ENCODE measurements at places on chromosomes 2 and 18.
A peak's percentile ranks its signal among the peaks of the same experiment; 100 is the strongest.

GRCh38 chr2:113979191-113980128 lies 89.6 kb downstream of the ACTR3 start:
- H3K4me1 ChIP-seq = peaks cover 15% of the 10 kb centered on the region
- DNase-seq = peak; percentile 73
- H3K4me3 ChIP-seq = no peak overlapping the region
- no peak overlapping the region for H3K27ac ChIP-seq
- H3K36me3 ChIP-seq = peaks cover 31% of the 10 kb centered on the region

DNA sequence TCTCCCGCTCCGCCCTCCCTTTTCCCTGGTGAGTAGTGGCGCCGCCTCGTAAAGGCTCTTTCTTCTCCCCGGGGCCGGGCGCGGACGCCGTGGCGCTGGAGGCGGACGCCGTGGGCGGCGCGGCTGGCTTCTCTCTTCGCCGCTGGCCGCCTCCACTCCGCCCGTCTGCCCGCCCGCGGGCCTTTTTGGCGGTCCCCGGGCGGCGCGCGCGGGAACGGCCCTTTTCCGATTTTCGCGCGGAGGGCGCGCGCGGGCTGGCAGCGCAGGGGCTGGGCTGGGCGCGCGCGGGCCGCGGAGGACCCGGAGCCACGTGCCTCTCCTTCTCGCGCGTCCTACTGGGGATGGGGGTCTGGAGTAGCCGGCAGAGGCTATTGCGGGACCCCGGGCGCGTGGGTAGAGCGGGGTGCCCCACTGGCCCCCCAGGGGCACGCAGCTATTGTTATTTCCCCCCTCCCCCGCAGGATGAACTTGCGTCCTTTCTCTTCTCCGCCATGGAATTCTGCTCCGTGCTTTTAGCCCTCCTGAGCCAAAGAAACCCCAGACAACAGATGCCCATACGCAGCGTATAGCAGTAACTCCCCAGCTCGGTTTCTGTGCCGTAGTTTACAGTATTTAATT lies 472 bp downstream of the SLC20A1 start:
- H3K27me3 ChIP-seq = no peaks in the 10 kb centered on the region
- peak overlapping the region; percentile 87 for H3K27ac ChIP-seq
- DNase-seq = peak; percentile 66
- peak overlapping the region; percentile 99 for H3K4me3 ChIP-seq

- no peaks in the 10 kb centered on the region for H3K4me1 ChIP-seq
- no peak overlapping the region for H3K27ac ChIP-seq
Observed at GRCh38 chr2:188512456-188512855, 220.8 kb downstream of the GULP1 start.

GRCh38 chr2:138997856-138998517 lies 217.8 kb upstream of the NXPH2 start:
- H3K27ac ChIP-seq = no peak overlapping the region
- no peaks in the 10 kb centered on the region for H3K27me3 ChIP-seq
- no peak overlapping the region for H3K4me3 ChIP-seq
- H3K36me3 ChIP-seq = no peaks in the 10 kb centered on the region

DNA sequence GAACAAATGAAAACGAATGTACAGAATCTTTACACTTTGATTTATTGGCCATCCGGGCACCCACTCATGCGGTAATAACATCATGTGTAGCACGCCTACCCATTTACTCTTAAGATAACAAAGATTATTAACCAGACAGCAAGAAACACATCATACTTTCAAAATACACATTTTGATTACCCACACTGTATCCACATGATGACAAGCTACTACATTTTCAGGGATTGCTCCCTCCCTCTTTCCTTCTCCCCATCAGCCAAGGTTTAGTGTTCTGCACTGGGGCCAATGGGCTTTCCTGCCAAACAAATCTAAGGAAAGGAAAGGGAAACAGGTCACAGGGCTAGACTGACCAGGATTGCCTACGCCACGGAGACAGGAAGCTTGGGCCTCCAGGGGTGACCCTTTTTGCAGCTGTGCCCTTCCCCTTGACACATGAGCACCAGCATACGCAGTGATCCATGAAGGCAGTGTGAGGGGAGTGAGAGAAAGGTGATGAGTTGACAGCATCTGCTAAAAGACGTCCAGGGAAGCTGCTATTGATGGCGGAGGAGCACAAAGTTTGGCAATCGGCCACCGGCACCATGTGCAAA lies 76.5 kb downstream of the ZNF521 start:
- no peak overlapping the region for H3K27ac ChIP-seq
- no peaks in the 10 kb centered on the region for H3K4me1 ChIP-seq
- H3K4me3 ChIP-seq = no peak overlapping the region
- no peak for DNase-seq
- no peaks in the 10 kb centered on the region for H3K27me3 ChIP-seq

- H3K27me3 ChIP-seq = no peaks in the 10 kb centered on the region
- H3K4me1 ChIP-seq = no peaks in the 10 kb centered on the region
Observed at GRCh38 chr2:144659731-144660275, 139.9 kb upstream of the ZEB2 start.

- DNase-seq = no peak
- peaks cover 39% of the 10 kb centered on the region for H3K36me3 ChIP-seq
- H3K4me1 ChIP-seq = no peaks in the 10 kb centered on the region
- H3K4me3 ChIP-seq = no peak overlapping the region
Observed at GRCh38 chr18:70021043-70021442, 73.4 kb upstream of the CD226 start.

DNA sequence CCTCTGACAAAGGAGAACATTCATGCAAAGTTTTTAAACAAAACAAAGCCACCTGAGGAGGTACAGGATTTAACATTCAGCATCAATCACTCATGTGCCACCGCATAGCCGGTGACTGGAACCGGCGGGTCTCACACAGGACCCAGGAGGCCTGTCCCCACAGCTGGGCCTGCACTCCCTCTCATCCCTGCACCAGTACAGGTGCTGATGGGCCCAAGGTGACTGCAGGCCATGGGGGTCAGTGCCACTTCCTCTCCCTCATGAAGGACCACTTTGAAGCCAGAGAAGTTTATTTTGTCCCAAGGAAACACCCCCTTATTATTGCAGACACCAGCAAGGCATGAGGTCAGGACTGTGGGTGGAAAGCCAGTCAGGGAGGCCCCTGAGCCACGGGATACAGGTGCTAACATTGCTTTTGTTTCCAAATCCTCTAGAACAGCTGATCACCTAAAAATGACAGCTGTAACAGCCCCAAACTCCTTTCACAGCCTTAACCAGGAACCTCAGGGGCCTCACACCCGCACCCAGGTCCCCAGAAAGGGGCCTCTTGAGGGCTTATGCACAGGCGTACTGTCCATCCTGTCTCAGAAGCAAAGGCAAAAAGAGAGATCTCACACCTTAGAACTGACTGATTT lies 14.0 kb downstream of the PARD6G start:
- no peaks in the 10 kb centered on the region for H3K4me1 ChIP-seq
- peaks cover 10% of the 10 kb centered on the region for H3K27me3 ChIP-seq
- no peak overlapping the region for H3K27ac ChIP-seq
- no peaks in the 10 kb centered on the region for H3K36me3 ChIP-seq
- no peak for DNase-seq
- H3K4me3 ChIP-seq = no peak overlapping the region
